Upper lobe of left lung (tissue), 6 donors: ENCODE measurements at places on chromosomes 4 and X. TPM values are rescaled to one million over a fixed set of nuclear protein-coding genes. Genes with fewer than 3 reads are reported as not detected.

PTPN13 gene
- 108 TPM for total RNA-seq

DNA sequence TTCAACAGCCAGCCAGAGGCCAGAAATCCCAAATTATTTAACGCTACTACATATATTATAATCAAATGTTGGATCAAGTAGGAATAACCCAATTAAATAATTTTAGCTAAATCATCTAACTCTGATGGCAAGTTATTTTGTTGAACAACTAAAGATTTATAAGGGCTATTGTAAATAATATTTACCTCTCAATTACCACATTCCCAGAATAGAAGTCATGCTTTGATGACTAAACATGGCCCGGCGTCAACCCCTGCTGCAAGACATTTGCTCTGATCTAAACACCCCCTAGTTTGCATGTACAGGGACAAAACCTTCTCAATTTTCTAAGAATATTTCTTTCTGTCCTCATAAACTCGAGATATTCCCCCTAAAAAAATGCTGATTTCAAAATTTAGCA is 14.2 kb downstream of the VEGFC start:
- no peak for DNase-seq

CTSO gene
- 25.1 TPM for total RNA-seq

DNA sequence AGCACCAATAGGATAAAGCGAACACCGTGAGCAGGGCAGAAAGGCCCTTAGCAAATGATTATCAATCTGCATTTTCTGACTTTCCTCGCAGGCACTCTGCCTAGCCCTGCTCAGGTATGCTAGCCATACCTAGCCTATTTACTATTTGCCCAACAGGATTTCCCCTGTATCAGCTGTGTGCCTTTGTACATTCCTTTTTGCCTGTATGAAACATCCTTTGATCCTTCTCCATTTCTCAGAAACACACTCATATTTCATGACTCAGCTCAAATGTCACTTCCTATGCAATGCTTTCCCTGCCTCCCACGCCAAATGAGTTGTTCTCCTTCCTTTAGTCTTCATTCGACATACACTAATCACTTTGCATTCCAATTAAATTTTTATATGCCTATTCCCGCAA is 37.2 kb downstream of the PCDH7 start:
- DNase-seq: no peak

DNA sequence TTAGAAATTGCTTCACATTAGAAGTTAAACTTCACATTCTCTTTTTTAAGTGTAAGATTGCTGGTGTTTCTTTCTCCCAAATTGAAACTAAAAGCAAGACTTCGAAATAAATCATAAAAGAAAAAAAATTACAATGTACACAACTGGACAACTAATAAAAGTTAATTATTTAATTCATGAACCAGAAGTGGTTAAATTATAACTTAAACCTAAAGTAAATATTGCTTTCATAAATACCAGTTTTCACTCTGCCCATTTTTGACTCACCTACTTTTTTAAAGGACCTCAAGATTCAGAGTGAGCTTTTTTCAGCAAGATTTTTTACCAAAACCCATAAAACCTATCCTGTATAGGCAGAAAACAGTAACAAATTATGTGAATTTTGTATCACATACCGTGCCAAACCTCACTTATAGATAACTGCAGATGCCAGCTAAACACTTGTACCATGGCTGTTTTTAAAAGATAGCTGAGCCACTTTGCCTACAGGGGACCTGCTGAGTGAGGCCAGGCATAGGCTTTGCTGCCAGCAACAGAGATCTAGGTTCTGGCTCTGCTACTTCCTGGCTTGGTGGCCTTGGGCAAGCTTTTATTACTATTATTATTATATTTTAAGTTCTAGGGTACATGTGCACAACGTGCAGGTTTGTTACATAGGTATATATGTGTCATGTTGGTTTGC is 259.8 kb downstream of the NR3C2 start:
- no peak for DNase-seq

GRCh38 chr4:173522160-173522950 is 7.7 kb downstream of the HAND2 start:
- peak; percentile 93 for DNase-seq

F8A1 gene
- total RNA-seq: 9.3 TPM

THOC2 gene
- total RNA-seq: 63.0 TPM

DNA sequence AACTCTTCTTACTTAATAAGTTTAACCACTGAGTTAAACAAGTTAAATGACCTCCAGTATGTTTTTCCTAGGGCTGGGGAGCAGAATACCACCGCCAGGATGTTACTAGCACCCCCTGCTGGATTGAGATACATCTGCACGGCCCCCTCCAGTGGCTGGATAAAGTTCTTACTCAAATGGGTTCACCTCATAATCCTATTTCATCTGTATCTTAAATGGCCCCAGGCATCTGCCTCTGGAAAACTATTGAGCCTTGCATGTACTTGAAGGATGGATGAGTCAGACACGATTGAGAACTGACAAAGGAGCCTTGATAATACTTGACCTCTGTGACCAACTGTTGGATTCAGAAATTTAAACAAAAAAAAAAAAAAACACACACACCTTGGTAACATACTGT is 61.5 kb upstream of the MMAA start:
- peak; percentile 53 for DNase-seq

GRCh38 chr4:98765771-98766170 is 107.4 kb upstream of the TSPAN5 start:
- DNase-seq: no peak

- no peak for DNase-seq
These were observed 10.9 kb downstream of the DCK start for GRCh38 chr4:71004281-71004851.
